ENCODE measurements at places on chromosomes 6 and 20.

DNA sequence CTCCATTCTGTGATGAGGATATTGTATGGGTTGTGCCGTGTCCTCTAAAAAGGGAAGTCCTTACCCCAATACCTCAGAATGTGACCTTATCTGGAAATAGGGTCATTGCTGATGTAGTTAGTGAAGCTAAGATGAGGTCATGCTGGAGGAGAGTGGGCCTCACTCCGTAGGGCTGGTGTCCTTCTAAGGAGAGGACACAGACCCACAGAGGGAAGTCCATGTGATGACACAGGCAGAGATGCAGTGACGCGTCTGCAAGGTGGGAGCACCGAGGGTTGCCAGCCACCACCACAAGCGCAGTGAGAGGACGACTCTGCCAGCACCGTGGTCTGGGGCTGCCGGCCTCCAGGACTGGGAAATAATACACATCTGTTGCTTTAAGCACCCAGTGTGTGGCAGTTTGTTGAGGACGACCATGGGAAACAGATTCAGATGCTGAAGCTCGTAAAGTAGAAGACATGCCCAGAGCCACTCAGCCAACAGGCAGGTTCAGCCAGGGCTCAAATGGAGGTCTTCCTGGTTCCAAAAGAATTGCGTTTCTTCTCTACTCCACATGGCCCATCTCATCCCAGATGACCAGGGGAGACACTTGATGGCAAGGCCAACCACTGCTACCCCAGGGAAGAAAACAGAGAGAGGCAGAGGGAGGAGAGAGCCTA, 59.2 kb upstream of the DUSP22 start:
- DNase-seq: no peak

GRCh38 chr6:139973669-139974344, 599.4 kb upstream of the CITED2 start:
- no peak for DNase-seq

GRCh38 chr6:116562614-116563013, 8.7 kb upstream of the RWDD1 start:
- DNase-seq: no peak

GRCh38 chr6:110781522-110782214, 33.6 kb downstream of the CDK19 start:
- no peak for DNase-seq

DNA sequence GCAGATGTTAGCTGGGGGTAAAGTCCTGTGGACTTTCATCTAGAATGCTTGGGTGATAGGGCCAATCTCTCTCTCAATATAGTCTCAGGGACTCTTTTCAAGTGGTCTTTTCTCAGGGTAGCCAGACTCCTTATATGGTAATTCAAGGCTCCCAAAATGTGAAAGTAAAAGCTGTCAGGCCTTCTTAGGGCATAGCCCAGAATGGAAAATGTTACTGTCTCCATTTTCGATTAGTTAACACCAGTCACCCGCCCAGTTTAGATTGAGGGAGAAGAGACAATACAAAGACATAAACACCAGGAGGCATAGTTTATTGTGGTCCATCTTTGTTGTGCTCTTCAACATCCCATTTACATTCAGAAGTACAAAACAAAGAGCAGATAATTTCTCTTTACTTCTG, 295.8 kb downstream of the EPHA7 start:
- DNase-seq: no peak

GRCh38 chr6:114735025-114735735, 392.4 kb upstream of the HS3ST5 start:
- DNase-seq: no peak

GRCh38 chr20:18705910-18706309, 107.7 kb upstream of the SCP2D1 start:
- DNase-seq: no peak

- DNase-seq: no peak
Measured at GRCh38 chr6:158122048-158122447, 46.0 kb downstream of the SERAC1 start.

GRCh38 chr6:133244519-133244918, 3.4 kb downstream of the EYA4 start:
- no peak for DNase-seq

DNA sequence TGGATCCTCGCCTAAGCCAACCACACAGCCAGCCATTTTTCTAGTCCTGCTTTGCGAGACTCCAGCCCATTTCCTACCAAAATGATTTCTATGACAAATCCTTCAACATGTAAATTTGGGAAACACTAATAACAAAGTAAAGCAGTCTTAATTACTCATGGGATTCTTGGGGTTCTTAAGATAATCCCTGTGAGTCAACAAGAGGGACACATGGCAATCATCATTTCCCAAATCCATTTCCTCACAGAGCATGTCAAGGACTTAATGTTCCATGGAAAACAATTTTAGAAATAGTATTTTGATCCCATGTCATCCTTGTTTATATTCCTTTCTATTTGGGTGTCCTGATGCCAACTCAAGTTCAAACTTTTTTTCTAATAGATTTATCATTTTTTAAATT, 322.7 kb upstream of the NOX3 start:
- no peak for DNase-seq

GRCh38 chr6:159701413-159701999, 8.5 kb upstream of the SOD2 start:
- DNase-seq: no peak

GRCh38 chr20:17225851-17226409, 910 bp upstream of the PCSK2 start:
- no peak for DNase-seq

DNA sequence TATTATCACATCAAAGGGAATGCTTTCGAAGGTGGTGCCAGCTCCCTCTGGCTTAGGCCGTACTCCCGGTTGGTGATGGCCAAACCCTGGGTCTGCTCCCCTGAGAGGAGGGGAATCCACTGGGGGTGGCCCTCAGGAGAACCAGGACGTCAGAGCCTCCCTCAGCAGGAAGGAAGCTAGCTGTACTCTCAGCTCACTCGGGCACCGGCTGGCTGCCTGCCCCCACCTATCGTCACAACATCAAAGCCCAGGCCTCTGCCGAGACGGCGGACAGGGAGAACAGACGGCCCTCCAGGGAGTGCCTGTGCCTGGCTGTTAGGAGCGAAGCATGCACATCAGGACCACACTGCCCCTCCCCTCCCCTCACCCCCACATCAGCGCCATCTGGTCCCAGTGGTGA, 9.2 kb upstream of the PGC start:
- no peak for DNase-seq

- DNase-seq: no peak
Measured at GRCh38 chr6:7042654-7043545, 64.9 kb upstream of the RREB1 start.
